ENCODE measurements at places on chromosomes 12 and 14.

DNA sequence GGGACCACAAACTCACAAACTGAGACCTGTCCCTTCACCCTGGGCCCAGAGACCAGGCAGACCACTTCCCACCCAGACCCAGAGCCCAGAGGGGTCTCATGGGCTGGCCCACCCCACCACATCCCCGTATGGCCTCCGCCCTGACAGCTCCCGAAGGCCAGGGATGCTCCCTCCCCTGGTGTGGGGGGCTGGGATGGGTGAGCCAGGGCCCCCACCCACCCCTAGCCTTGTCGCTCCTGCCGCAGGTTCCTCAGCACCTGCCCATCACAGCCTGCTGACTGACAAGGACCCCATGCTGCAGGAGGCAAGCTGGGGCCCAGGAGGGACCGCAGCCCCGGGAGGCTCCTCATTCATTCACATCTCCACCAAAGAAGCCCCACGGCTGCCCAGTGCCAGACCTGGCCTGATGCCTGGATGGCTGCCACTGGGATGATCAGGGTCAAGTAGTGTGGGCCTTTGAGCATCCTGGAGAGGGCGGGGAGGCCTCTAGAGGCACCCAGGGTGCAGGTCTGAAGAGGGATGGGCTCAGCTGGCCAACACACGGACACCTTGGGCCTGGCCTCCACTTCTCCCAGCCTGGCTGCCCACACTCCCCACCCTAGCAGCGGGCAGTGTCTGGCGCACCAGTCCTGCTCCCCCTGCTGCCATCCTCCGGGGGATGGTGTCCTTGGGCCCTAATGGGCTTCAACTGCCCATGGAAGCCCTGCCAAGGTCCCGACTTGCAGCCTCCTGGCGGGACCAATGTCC, 24.7 kb upstream of the GPR132 start:
- no peak overlapping the region for H3K27ac ChIP-seq

GRCh38 chr14:36001936-36002335, 174.6 kb downstream of the PTCSC3 start:
- no peaks in the 10 kb centered on the region for H3K27me3 ChIP-seq
- H3K36me3 ChIP-seq, result no peaks in the 10 kb centered on the region
- no peak overlapping the region for H3K27ac ChIP-seq
- DNase-seq, result no peak
- no peak overlapping the region for H3K4me3 ChIP-seq

GRCh38 chr12:113898466-113898865, 67.7 kb downstream of the RBM19 start:
- H3K4me1 ChIP-seq, result no peaks in the 10 kb centered on the region
- H3K36me3 ChIP-seq, result no peaks in the 10 kb centered on the region
- DNase-seq, result no peak
- H3K27me3 ChIP-seq, result no peaks in the 10 kb centered on the region
- no peak overlapping the region for H3K4me3 ChIP-seq

- no peaks in the 10 kb centered on the region for H3K27me3 ChIP-seq
- H3K4me3 ChIP-seq, result no peak overlapping the region
- no peak for DNase-seq
- H3K27ac ChIP-seq, result no peak overlapping the region
- H3K36me3 ChIP-seq, result peaks cover 2% of the 10 kb centered on the region
- H3K4me1 ChIP-seq, result no peaks in the 10 kb centered on the region
These were observed 66.8 kb downstream of the TGFB3 start for GRCh38 chr14:75915045-75915444.

DNA sequence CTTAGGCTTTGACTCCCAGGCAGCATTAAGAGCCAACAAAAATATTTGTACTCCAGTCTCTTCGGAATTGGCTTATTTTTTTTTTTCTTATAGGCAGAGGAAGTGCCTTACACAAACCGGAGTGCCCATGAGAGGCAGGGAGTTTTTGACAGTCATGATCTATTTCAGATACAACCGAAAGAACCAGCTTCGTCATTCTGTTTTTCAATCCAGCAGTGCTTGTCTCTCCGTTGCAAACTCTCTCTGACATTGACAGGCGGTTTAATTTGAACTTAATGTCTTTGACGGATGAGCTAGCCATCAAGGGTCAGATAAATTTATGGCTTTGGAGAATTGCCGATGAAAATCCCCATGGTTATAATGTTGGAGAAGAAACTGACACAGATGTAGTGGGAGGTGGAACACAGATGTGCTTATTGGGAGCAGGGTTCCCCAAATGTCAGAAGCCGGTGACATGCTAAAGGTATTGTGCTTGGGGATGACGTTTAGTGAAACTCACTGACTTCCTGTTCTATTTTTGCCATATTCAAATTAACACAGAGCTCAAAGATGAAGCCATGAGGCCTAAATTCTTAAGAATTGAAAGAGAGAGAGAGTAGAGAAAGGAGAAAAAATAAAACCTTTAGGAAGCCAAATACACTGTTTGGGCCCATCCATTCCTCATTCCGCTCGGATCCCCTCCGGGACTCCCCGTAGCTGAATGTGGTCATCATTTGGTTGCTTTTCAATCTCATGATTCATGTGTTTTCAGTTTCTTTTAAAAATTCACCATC, 59.7 kb downstream of the PLXNC1 start:
- H3K4me1 ChIP-seq, result peaks cover 7% of the 10 kb centered on the region
- H3K27ac ChIP-seq, result no peak overlapping the region
- no peak for DNase-seq
- no peak overlapping the region for H3K4me3 ChIP-seq
- H3K36me3 ChIP-seq, result no peaks in the 10 kb centered on the region

Measured in H9 (cell line).